ENCODE measurements at places on chromosomes 4 and X. TPM values are rescaled to one million over a fixed set of nuclear protein-coding genes. Genes with fewer than 3 reads are reported as not detected.

FABP2 gene
- not detected for polyA plus RNA-seq

TRMT44 gene
- 5.5 TPM for polyA plus RNA-seq

GABRG1 gene
- not detected for polyA plus RNA-seq

ADRA2C gene
- 0.30 TPM for polyA plus RNA-seq

SOD3 gene
- polyA plus RNA-seq, result 17.2 TPM

UCP1 gene
- not detected for polyA plus RNA-seq

NPY1R gene
- polyA plus RNA-seq, result 0.01 TPM

TIGD2 gene
- polyA plus RNA-seq, result 6.1 TPM

CSAG3 gene
- polyA plus RNA-seq, result not detected

AREG gene
- 0.50 TPM for polyA plus RNA-seq

HSFX3 gene
- not detected for polyA plus RNA-seq

All from fibroblast of lung (primary cell).